Activated T-helper 1 cell treated with Interleukin-2 at 50 U/mL for 16 hours (primary cell): ENCODE measurements at places on chromosomes 7 and 10.

- no peak for DNase-seq
Measured at GRCh38 chr7:854118-854775, 22.0 kb downstream of the SUN1 start.

- DNase-seq: no peak
Measured at GRCh38 chr7:150848111-150848510, 4.2 kb upstream of the AOC1 start.

DNA sequence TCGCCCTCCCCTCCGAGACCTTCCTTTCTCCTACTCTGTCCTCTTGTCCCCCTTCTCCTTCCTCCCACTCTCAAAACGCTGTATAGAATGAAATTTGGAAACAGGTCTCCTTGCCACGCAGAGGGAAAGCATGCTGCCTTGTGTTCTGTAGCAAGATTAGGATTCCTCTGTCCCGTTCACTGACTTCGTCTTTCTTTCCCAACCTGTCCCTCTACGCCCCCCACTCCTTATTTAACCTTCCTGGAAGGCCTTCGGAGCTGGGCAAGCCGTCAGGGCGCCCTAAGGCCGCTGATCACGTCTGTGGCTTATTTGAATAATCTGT, 1.3 kb downstream of the HOXA9 start:
- DNase-seq: no peak

DNA sequence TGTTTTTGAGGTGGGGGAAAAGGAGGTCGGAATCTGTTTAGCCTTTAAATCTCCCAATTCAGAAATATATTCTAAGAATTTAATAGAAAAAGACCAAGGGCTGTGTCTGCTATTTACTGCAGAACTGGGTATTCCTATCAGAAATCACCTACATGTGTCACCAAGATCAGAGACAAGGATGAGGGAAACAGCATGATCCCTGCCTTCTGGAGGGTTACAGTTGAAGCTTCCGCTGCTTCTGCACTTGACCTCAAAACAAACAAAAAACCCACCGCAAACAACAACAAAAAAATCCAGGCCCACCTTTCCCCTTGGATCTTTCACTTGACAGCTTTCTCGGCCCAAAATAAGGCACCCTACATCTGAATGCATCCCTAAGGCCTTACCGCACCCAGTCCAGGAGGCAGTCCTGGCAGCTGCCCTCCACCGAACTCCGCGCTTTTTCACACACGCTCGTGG, 750 bp upstream of the CDK14 start:
- DNase-seq: no peak

DNA sequence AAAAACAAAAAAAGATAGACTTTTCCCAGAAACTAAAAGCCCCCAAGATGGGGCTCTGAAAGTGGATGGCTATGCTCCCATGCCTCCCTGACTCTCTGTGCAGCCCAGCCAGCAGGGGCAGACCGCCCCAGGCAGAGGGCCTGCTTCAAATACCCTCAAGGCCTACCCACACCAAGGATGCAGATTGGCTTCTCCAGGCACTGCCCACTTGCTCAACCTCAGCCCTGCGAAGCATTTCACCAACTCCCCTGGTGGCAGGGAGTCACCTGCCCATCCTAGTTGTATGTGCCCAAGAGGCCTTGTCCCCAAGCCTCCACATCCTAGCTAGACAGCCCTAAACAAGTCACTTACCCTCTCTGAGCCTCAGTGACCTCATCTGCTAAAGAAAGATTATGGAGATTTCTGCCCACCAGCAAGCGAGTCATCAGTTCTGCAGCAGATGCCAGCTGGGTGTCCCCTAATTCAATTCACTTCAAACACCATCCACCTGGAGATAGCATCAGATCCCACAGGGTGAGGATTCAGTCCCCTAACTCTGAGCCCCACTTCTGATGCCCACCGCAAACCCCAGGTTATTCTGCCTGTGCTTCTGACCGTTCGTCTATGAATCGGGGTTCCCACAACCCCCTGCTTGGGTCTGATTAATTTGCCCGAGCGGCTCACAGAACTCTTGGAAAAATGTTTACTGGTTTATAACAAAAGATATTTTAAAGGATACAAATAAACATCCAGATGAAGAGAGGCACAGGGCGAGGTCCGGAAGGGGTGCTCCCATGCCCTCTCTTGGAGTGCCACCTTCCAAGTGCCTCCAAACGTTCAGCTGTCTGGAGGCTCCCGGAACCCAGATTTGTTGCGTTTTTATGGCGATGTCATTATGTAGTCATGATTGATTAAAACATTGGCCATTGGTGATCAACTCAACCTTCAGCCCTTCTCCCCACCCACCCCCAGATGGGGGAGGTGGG, 18.6 kb upstream of the ZMIZ1 start:
- DNase-seq: no peak

- DNase-seq: no peak
Measured at GRCh38 chr7:158255156-158255555, 332.5 kb downstream of the PTPRN2 start.

- DNase-seq: no peak
Measured at GRCh38 chr10:28508304-28508925, 24.5 kb upstream of the WAC start.

GRCh38 chr10:122455376-122456079, 1.1 kb downstream of the ARMS2 start:
- no peak for DNase-seq

DNA sequence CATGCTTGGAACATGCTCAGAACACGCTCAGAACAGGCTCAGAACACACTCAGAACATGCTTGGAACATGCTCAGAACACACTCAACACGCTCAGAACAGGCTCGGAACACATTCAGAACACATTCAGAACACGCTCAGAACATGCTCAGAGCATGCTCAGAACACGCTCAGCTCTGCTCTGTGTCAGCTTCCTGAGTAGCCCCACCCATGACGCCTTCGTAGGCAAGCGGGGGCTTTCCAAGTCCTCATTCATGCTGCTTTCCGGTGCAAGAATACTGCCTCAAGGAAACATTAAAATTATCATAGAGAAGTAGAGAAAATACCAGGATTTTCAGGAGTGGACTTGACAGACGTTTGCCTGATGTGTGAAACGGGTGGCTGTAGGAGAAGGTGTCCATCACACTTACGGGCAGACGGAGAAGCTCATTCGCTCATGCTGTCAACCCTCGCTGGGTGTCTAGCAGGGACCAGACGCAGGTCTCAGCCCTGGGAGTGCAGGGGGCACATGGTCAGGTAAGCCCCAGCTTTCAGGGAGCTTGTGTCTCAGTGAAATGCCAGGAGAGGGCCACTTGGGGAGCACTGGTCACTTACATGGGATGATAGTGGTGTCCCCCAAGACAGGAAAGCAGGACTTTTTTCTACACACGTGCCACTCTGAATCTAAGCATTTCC, 24.7 kb downstream of the EN2 start:
- no peak for DNase-seq

GRCh38 chr7:74617180-74617744, 40.3 kb upstream of the GTF2I start:
- DNase-seq: no peak

DNA sequence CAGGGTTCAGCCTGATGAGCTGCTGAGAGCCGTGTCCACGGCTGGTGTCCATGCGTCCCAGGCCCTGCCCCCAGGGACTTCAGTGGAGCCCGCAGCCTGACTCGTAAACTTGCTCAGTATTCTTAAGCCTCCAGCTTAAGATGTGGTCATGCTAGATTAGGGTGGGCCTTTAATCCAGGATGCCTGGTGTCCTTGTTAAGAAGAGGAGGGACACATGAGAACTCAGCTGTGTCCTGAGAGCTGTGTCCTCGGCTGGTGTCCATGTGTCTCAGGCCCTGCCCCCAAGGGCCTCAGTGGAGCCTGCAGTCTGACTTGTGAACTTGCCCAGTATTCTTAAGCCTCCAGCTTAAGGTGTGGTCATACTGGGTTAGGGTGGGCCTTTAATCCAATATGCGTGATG, 23.0 kb downstream of the DOCK1 start:
- no peak for DNase-seq

GRCh38 chr10:116000151-116000842, 272.7 kb downstream of the GFRA1 start:
- no peak for DNase-seq

GRCh38 chr7:148695953-148696352, 2.8 kb upstream of the CUL1 start:
- DNase-seq: no peak

DNA sequence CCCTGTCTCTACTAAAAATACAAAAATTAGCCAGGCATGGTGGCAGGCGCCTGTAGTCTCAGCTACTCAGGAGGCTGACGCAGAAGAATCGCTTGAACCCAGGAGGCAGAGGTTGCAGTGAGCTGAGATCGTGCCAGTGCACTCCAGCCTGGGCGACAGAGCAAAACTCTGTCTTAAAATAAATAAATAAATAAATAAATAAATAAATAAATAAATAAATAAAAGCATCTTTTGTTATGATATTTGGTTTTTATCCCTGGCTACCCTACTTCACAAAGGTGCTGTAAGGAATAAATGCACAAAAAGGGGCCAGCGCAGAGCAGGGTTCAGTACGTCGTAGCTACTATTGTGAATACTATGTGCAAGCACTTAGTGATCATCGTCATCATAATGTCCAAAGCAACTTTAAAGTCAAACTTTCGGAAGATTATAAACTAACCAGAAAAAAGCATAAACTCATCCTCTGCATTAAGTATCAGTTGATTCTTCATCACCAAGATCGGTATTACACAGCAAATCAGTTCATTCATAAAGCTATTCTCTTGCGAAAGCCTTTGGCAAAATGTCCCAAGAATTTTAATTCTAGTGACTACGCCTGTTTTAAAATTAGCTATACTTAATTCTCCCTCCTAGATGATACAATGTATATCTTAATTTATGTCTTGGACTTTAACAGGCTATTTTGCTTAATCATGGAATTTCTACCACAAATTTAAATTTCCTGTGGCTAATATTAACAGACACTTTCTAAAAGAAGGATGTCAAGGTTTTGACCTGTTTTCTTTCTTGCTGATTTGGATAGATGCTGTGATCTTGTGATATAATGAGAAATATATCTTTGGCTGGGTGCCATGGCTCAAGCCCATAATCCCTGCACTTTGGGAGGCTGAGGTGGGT, 7.6 kb upstream of the NFE2L3 start:
- DNase-seq: no peak

DNA sequence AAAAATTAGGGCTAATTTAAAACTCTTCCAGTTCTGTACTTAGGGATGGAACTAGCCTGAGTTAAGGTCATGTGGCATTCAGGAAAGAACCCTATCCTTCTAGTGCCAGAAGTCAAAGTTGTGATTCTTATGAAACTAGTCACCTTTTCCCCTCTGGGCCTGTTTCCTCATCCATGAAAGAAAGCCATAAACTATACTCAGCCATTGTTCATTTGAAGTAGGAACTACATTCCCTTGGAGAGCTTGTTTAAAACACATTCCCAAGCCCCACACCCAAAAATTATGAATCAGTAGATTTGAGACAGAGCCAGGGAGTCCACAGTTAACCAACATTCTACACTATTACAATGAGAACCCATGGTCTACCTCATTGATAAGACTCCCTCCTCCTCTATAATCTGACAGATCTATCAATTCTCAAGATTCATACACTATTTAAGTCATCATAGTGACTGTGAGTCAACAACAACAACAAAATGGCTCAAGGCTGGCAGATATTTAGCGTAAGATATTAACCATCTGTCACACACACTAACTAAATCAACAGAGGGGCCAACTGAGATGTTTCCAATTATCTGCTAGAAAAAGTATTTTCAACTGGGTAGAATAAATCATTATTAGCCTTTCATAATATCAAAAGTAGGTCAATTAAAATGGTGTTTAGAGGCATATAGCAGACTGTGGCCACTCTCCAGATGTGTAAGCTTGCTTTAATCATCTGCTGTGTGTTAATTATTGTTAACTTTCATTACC, 102.3 kb downstream of the SLC25A13 start:
- no peak for DNase-seq
